Left ventricle myocardium superior (tissue), 1 donor: ENCODE measurements at places on chromosomes 16 and 17. TPM values are rescaled to one million over a fixed set of nuclear protein-coding genes. Genes with fewer than 3 reads are reported as not detected.

Gene KRTAP1-1
- total RNA-seq: not detected

Gene SOCS1
- total RNA-seq: 3.8 TPM

Gene OR3A3
- total RNA-seq: not detected

Gene HLF
- total RNA-seq: 38.8 TPM

Gene KCNH4
- 0.15 TPM for total RNA-seq

Gene EPX
- total RNA-seq: not detected

Gene DRC3
- 1.5 TPM for total RNA-seq

Gene KRTAP2-1
- total RNA-seq: not detected

Gene UMOD
- total RNA-seq: not detected

Gene CLDN9
- total RNA-seq: 1.2 TPM

Gene CTRL
- total RNA-seq: 0.37 TPM

Gene ZNRF1
- total RNA-seq: 24.5 TPM

Gene AATK
- 14.5 TPM for total RNA-seq

Gene ATP1B2
- 3.2 TPM for total RNA-seq

Gene TENT4B
- 7.8 TPM for total RNA-seq
